ENCODE measurements at places on chromosomes 7 and 10. TPM values are rescaled to one million over a fixed set of nuclear protein-coding genes. Genes with fewer than 3 reads are reported as not detected.

GRCh38 chr10:29512425-29512974, 122.3 kb downstream of the SVIL start:
- DNase-seq = no peak
- no peaks in the 10 kb centered on the region for H3K4me1 ChIP-seq
- no peak overlapping the region for H3K27ac ChIP-seq
- no peaks in the 10 kb centered on the region for H3K36me3 ChIP-seq
- H3K27me3 ChIP-seq = no peaks in the 10 kb centered on the region

GRCh38 chr10:60277656-60278055, 112.0 kb downstream of the ANK3 start:
- H3K27ac ChIP-seq = no peak overlapping the region
- DNase-seq = no peak
- H3K4me3 ChIP-seq = no peak overlapping the region

- no peak for DNase-seq
- H3K27me3 ChIP-seq = no peaks in the 10 kb centered on the region
- H3K4me1 ChIP-seq = no peaks in the 10 kb centered on the region
- H3K27ac ChIP-seq = peak overlapping the region; percentile 19
Observed at GRCh38 chr10:5628451-5629302, 37.7 kb downstream of the ASB13 start.

The CCDC126 gene
- total RNA-seq = 21.4 TPM

The AIMP2 gene
- total RNA-seq = 34.4 TPM

GRCh38 chr7:9097565-9098060, 664.2 kb downstream of the NXPH1 start:
- H3K27ac ChIP-seq = no peak overlapping the region
- no peaks in the 10 kb centered on the region for H3K27me3 ChIP-seq
- H3K4me3 ChIP-seq = no peak overlapping the region
- no peaks in the 10 kb centered on the region for H3K36me3 ChIP-seq
- H3K4me1 ChIP-seq = no peaks in the 10 kb centered on the region
- no peak for DNase-seq

DNA sequence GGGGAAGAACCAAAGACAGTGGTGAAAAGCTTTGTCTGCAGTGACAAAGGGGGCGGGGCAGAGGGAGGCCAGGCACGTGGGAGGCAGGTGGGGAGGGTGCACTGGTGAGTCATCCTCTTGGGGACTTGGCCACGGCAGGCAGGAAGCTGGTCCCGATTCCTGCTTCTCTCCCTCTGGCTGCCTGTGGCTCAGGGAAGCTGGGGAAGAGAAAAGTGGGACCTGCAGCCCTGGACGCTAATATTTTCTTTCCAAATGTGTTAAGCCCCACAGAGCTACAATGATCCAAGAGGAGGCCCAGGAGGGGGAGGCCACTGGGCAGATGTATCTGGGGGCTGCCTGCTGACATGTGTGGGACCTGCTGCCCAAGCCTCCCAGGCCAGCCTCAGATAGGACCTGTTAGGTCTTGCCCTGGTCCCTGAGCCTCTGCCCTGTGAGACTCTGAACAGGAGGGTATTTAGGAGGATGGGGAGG, 231.8 kb downstream of the KCNMA1 start:
- no peaks in the 10 kb centered on the region for H3K36me3 ChIP-seq
- peak; percentile 76 for DNase-seq
- no peaks in the 10 kb centered on the region for H3K27me3 ChIP-seq
- no peak overlapping the region for H3K4me3 ChIP-seq
- no peak overlapping the region for H3K27ac ChIP-seq

GRCh38 chr7:149293946-149294633, 32.1 kb downstream of the ZNF783 start:
- no peaks in the 10 kb centered on the region for H3K36me3 ChIP-seq
- H3K27ac ChIP-seq = no peak overlapping the region
- H3K4me1 ChIP-seq = no peaks in the 10 kb centered on the region
- H3K4me3 ChIP-seq = no peak overlapping the region
- DNase-seq = no peak
- H3K27me3 ChIP-seq = no peaks in the 10 kb centered on the region

The BTRC gene
- 25.4 TPM for total RNA-seq

- no peak for DNase-seq
- no peak overlapping the region for H3K27ac ChIP-seq
- no peaks in the 10 kb centered on the region for H3K4me1 ChIP-seq
- H3K36me3 ChIP-seq = no peaks in the 10 kb centered on the region
Observed at GRCh38 chr7:38068461-38068860, 109.6 kb upstream of the STARD3NL start.

GRCh38 chr7:30436518-30436917, 42.1 kb downstream of the NOD1 start:
- no peaks in the 10 kb centered on the region for H3K4me1 ChIP-seq
- no peak overlapping the region for H3K27ac ChIP-seq
- DNase-seq = no peak
- no peaks in the 10 kb centered on the region for H3K36me3 ChIP-seq
- H3K4me3 ChIP-seq = no peak overlapping the region
- no peaks in the 10 kb centered on the region for H3K27me3 ChIP-seq

DNA sequence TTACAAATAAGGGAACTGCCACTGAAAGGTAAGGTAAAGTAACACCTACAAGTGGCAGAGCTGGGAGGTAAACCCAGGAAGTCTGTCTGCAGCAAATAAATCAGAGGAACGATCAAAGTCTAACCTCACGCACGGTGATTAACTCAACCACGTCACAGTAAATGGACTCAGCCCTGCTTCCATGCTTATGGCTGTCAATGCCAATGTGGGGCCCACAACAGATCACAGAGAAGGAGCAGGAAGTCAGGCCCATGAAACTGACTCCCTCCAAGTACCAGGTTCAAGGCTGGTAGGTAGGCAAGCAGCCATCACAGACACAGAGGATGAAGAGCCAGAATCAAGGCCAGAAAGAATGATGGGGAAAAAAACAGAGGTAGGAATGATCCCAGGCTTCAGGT, 38.0 kb upstream of the ACSL5 start:
- H3K4me1 ChIP-seq = peaks cover 8% of the 10 kb centered on the region
- no peak overlapping the region for H3K4me3 ChIP-seq
- no peaks in the 10 kb centered on the region for H3K36me3 ChIP-seq
- H3K27me3 ChIP-seq = no peaks in the 10 kb centered on the region

GRCh38 chr7:25459057-25459456, 230.8 kb upstream of the NPVF start:
- no peaks in the 10 kb centered on the region for H3K36me3 ChIP-seq
- H3K27ac ChIP-seq = no peak overlapping the region
- H3K27me3 ChIP-seq = no peaks in the 10 kb centered on the region
- peaks cover 14% of the 10 kb centered on the region for H3K4me1 ChIP-seq
- no peak for DNase-seq
- H3K4me3 ChIP-seq = no peak overlapping the region

DNA sequence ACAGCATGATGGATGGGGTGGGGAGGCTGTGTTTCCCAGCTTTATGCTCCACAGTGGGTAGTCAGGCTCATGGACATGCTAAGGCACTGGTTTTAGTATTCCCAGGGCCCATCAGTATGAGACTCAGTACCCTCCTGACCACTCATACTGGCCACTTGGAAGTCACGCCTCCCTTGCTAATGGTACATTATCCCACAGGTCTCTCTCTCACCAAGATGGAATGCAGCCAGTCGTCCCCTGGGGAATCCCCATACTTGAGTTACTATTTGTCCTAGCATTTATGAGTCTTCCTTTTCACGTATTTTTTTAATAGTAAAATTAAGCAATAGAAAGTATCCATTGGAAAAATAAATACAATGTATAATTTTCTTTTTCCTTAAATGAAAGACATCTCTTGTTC, 80.6 kb upstream of the TBX20 start:
- H3K36me3 ChIP-seq = no peaks in the 10 kb centered on the region
- H3K27me3 ChIP-seq = no peaks in the 10 kb centered on the region
- no peak for DNase-seq
- H3K4me3 ChIP-seq = no peak overlapping the region
- H3K4me1 ChIP-seq = no peaks in the 10 kb centered on the region

DNA sequence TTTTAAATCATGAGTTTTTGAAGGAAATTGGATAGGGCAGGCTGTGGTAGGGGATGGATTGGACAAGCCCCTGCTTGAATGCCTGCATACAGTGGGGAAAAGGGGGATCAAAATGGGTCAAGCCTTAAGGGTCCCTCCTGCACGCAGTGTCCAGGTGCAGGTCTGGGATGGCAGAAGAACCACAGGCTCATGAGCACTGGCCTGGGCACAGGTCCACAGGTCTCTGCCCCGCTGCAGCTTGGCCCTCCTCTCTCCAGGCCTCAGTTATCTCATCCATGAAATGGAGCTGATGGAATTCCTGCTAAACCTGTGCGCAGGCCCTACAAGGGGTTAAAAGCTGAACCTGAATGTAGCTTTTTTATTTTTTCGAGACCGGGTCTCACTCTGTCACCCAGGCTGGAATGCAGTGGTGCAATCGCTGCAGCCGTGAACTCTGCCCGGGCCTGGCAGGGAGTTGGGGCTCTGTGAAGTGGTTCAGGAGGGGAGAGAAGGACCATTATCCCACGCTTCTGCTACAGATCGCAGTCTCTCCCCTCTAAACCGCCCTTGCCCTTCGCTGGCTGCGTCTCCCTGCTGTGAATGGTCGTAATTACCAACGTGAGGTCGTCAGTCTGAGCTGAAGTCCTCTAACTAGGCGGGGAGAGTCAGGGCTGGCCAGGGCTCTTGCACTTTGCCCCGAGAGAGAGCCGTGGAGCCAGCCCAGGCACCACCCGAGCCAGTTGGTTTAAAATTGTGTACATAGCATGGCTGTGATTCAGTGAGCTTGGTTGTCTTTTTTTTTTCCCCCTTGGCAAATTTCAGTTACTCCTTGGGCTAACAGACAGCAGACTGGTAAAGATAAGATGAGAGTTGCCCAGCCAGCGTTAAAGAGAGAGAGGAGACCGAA, 77.5 kb upstream of the GTF2I start:
- no peaks in the 10 kb centered on the region for H3K36me3 ChIP-seq
- H3K27me3 ChIP-seq = no peaks in the 10 kb centered on the region
- DNase-seq = no peak

DNA sequence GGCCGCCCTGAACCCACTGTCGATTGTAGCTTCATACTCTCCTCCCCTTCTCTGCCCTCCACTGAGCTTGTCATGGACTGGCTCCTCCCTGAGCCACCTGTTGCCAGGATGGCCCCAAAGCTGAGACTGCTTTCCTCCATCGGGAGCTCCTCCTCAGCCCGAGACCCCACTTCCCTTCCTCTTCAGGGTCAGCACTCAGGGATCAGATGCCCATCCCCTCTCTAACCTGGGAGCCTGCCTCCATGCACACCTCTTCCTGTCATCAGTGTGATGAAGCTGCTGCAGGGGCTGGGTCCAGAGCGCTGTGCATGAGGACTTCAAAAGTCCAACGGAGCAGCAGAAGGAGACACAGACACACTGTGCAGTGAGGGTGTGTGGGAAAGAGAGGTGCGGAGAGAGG, 201.1 kb downstream of the WDR37 start:
- H3K4me3 ChIP-seq = no peak overlapping the region
- DNase-seq = no peak
- no peaks in the 10 kb centered on the region for H3K27me3 ChIP-seq
- no peaks in the 10 kb centered on the region for H3K36me3 ChIP-seq

- no peaks in the 10 kb centered on the region for H3K36me3 ChIP-seq
- no peaks in the 10 kb centered on the region for H3K27me3 ChIP-seq
- DNase-seq = no peak
- H3K4me3 ChIP-seq = no peak overlapping the region
- H3K4me1 ChIP-seq = no peaks in the 10 kb centered on the region
Observed at GRCh38 chr7:121204537-121204936, 124.3 kb upstream of the WNT16 start.

DNA sequence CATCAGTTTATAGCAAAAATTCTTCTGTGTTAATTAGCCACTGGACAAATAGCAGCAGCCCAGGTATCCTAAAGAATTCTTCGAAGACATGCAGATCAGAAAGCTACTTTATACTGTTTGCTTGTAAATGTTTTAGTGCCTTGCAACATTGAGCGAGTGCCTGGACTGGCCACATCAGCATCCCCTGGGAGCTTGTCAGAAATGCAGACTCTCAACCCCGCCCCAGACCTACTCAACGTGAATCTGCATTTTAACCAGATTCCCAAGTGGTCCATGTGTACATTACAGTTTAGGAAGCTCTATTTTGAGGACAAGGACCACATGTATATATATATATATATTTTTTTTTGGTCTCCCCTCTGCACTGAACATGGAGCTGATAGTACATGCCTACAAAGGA, 18.5 kb upstream of the PLEKHS1 start:
- DNase-seq = no peak
- no peak overlapping the region for H3K4me3 ChIP-seq
- H3K4me1 ChIP-seq = peaks cover 6% of the 10 kb centered on the region
- H3K27me3 ChIP-seq = no peaks in the 10 kb centered on the region
- H3K27ac ChIP-seq = no peak overlapping the region

- H3K27ac ChIP-seq = no peak overlapping the region
- DNase-seq = no peak
- no peak overlapping the region for H3K4me3 ChIP-seq
- no peaks in the 10 kb centered on the region for H3K36me3 ChIP-seq
- H3K27me3 ChIP-seq = no peaks in the 10 kb centered on the region
Observed at GRCh38 chr7:24741679-24742505, 15.4 kb downstream of the GSDME start.

- H3K27ac ChIP-seq = no peak overlapping the region
- no peak overlapping the region for H3K4me3 ChIP-seq
- H3K27me3 ChIP-seq = no peaks in the 10 kb centered on the region
- no peak for DNase-seq
- no peaks in the 10 kb centered on the region for H3K4me1 ChIP-seq
Observed at GRCh38 chr10:111139567-111139966, 62.7 kb downstream of the ADRA2A start.

GRCh38 chr10:4020631-4021030, 235.6 kb upstream of the KLF6 start:
- H3K4me3 ChIP-seq = no peak overlapping the region
- no peaks in the 10 kb centered on the region for H3K27me3 ChIP-seq
- no peak overlapping the region for H3K27ac ChIP-seq
- DNase-seq = no peak
- H3K36me3 ChIP-seq = no peaks in the 10 kb centered on the region
- H3K4me1 ChIP-seq = no peaks in the 10 kb centered on the region

The CHN2 gene
- 29.1 TPM for total RNA-seq

The GBX1 gene
- not detected for total RNA-seq

DNA sequence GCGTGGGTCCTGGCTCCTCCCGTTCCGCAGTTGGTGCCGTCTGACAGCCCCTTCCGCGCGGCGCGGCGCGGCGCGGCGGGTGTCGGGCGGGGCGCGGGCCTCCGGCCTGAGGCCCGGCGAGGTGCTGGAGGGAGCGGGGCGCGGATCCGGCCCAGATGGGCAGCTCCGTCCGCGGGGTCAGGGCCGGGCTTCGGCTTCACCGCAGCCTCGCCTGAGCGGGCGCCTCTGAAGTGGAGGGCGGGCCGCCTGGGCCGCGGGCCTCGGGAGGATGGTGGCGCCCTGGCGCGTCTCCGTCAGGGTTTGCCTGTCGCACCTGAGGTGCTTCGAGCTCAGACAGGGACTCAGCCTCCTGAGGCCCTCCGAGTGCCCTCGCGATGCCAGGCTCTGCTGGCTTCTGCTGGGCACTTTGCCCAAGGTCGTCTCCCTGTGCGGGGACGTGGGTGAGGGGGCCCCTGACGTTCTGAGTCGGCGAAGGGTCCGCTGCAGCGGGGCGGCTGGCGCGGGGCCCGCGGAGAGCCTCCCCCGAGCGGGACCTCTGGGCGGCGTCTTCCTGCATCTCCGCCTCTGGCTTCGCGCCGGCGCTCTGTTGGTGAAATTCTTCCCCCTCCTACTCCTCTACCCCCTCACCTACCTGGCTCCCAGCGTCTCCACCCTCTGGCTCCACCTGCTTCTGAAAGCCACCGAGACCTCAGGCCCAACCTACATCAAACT, 473 bp downstream of the ADCK2 start:
- no peaks in the 10 kb centered on the region for H3K36me3 ChIP-seq
- peaks cover 3% of the 10 kb centered on the region for H3K4me1 ChIP-seq
- H3K27me3 ChIP-seq = no peaks in the 10 kb centered on the region
- H3K27ac ChIP-seq = peak overlapping the region; percentile 93
- peak; percentile 73 for DNase-seq
- peak overlapping the region; percentile 72 for H3K4me3 ChIP-seq

Measured in prostate gland (tissue), 2 donors.